ENCODE measurements at places on chromosomes 3 and 15.

DNA sequence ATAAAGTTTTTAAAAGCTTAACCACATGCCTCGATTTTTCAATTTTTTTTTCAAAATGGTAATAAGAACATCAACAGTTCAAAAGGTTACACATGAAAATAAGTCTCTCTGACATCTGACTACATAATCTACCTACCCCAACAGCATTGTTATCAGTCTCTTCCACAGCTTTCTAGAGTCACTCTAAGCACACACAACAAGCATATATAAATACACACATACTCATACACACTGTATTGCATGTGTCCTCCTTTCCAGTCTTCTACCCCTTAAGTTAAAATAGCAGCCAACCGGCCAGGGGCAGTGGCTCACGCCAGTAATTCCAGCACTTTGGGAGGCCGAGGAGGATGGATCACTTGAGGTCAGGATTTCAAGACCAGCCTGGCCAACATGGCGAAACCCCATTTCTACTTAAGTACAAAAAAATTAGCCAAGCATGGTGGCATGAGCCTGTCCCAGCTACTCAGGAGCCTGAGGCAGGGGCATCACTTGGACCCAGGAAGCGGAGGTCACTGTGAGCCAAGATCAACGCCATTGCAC, 12.2 kb downstream of the TBL1XR1 start:
- DNase-seq: no peak

GRCh38 chr3:146217324-146217723, 33.6 kb downstream of the PLSCR4 start:
- DNase-seq: no peak

- no peak for DNase-seq
Measured at GRCh38 chr3:186128158-186128557, 19.3 kb upstream of the ETV5 start.

- DNase-seq: no peak
Measured at GRCh38 chr15:94620632-94621031, 389.3 kb downstream of the MCTP2 start.

DNA sequence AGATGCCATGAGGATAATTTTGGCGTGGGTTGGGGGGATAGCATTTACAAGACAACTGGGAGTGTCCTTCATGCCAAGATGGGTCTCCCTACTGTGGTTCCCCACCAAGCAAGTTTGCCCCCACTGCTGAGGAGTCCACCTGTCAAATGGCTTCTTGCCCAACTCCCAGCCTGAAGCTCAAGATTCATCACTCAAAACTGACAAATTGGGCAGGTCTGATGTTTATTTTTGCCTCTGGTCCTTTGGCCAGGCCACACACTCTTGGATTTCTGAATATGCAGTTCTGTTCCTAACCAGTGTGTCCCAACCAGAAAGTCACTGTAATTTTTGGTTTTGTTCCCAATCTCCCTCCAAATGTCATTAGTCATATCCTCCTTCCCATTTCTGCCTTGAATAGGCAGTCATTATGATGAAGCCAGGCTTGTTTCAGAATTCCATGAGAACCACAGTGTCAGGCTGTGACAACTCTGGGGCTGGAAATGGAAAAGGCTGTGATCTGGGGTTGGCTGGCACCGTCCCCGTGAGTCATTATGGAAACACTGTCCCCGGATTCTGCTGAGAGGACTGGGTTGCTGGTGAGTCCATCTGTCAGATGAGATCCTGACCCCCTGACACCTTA, 29.3 kb upstream of the MEF2A start:
- no peak for DNase-seq

- DNase-seq: no peak
Measured at GRCh38 chr3:71512000-71512399, 71.5 kb downstream of the FOXP1 start.

DNA sequence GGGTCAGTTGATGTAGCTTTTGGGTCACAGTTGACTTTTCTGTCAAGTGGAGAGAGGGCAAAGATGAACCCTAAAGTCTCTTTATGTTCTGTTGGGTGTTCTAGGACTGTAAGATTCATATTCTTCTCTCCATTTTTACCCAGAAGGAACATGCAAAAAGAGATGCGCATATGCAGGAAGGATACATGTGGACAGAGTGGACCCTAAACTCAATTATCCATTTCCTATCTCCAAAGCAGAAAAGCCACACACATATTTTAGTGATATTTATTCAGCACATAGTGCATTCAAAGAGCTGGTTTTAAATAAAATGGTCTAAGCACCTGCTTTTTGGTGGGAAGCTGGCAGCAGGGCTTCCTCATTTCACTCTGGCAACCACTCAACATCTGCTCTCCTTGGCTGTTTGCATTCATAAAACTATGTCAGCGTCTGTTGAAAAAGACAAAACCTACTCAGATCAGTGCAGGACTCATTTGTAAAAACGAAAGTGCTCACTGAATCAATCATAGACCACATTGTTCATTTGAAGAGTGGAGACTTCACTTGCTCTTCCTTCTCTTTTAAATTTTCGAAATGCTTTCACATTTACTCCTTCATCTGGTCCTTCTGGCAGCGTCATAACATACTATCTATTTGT, 96.6 kb downstream of the SEMA6D start:
- DNase-seq: peak; percentile 13

GRCh38 chr15:31866248-31866647, 164.1 kb upstream of the CHRNA7 start:
- DNase-seq: no peak
